ENCODE measurements at places on chromosomes 12 and 14. TPM values are rescaled to one million over a fixed set of nuclear protein-coding genes. Genes with fewer than 3 reads are reported as not detected.

DNA sequence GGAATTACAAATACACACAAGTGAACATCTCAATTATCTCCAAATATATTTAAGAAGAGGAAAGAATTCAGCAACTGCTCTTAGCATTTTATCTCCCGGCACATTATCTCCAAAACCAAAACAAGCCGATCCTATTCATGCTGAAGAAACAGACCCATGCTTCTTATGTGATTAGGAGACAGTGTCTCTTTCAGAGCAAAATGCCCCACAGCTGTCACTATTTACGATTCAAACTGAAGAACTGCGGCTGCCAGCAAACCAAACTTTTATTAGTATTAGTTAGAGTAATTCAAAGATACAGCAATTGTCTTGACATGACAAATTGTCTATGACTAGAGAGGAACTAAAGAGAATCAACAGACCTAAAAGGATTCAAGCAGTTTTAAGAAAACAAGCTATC lies 79.4 kb downstream of the SETD3 start:
- no peak for DNase-seq

DNA sequence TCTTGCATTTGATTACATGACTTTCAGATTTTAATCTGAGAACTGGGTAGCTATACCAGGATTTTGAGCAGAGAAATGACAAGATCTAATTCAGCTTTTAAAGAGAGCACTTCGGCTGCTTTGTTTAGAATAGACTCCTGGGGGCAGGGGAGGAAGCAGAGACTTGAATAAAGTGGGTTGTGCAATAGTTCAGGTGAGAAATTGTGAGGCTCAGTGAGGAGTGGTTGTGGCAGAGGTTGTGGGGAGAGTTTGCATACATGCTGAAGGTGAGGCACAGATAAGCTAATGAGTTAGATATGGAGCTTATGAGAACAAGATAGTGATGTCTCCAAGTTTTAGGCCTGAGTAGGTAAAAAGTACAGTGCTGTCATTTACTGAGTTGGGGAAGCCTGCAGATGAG lies 281.4 kb downstream of the FLRT2 start:
- DNase-seq = no peak

Gene INSM2
- not detected for total RNA-seq

DNA sequence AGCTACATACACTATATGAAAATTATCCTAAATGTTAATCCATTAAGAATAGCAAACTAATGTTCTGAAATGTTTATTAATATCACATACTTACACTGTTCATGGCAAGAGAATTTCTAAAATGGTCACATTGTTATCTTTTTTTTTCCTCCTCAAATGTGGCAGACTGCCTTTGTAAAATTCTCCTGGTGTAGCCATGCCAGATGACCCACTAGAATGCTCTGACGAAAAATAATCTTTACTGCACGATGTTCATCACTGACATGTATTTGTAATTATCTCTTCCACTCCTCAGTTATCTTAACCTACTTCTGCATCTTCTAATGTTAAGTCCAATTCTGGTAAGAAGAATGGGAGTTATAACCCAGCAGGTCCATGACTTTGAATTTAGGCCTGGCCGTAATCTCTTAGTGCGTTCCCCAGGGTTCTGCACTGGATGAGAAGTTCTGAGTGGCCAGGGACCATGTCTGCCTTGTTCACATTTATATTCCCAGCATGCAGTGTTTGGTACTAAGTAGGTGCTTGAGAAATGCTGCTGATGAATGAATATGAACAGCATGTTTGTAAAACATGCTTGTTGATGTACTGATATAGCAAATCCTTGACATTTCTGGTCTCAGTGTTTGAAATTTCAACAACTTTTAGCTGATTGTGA lies 46.7 kb downstream of the NOPCHAP1 start:
- DNase-seq = no peak

GRCh38 chr12:69901221-69901905 lies 76.3 kb downstream of the MYRFL start:
- no peak for DNase-seq

GRCh38 chr12:104520242-104520900 lies 63.6 kb downstream of the CHST11 start:
- DNase-seq = no peak

Gene ZDHHC22
- not detected for total RNA-seq

Gene PRB2
- not detected for total RNA-seq

Gene CD69
- 18.2 TPM for total RNA-seq

GRCh38 chr12:59075141-59075540 lies 154.8 kb upstream of the LRIG3 start:
- DNase-seq = no peak

GRCh38 chr14:84826294-84826693 lies 703.6 kb upstream of the FLRT2 start:
- no peak for DNase-seq

Gene CCDC177
- total RNA-seq = not detected

- no peak for DNase-seq
Measured at GRCh38 chr12:88868050-88868449, 287.8 kb upstream of the KITLG start.

Gene PIWIL1
- total RNA-seq = 0.67 TPM

DNA sequence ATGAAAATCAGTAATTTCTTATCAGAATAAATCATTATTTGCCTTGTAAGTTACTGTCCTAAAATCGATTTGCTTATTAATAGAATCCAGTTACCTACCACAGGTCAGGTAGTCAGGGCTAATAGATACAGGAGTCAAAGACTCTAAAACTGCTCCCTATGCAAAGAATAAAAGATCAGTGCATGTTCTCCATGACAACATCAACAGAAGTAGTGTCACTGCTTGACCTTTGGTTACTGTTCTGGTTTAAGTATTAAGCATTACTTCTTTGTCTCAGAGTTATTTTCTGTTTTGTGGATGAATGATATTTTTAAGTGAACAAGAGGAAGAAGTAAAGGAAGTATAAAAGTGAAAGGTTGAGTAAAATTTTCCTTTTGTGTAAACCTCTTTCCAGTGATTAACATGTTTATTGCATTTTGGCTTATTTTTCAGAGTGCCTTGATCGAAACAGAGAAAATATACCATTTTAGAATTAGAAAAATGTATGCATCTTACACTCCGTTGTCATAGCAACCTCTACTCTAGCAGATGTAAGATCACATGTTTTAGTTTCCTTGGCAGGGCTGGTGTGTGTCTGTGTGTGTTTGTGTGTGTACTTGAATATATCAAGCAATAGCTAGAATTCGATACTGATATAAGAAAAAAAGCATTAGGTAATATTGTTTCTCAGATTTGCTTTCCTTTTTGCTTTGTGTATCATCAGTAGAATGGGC lies 44.7 kb downstream of the ABCD2 start:
- no peak for DNase-seq

Gene YAF2
- total RNA-seq = 61.7 TPM

GRCh38 chr12:62848418-62848817 lies 86.5 kb downstream of the PPM1H start:
- DNase-seq = no peak

GRCh38 chr12:105100207-105100985 lies 7.1 kb upstream of the WASHC4 start:
- DNase-seq = no peak

- DNase-seq = peak; percentile 15
Measured at GRCh38 chr14:24196071-24197055, 1.1 kb upstream of the TM9SF1 start.

Gene SERPINA1
- total RNA-seq = 21.3 TPM
